ENCODE measurements at places on chromosomes 3 and 15. TPM values are rescaled to one million over a fixed set of nuclear protein-coding genes. Genes with fewer than 3 reads are reported as not detected.

- DNase-seq = no peak
Measured at GRCh38 chr3:44130249-44130648, 111.4 kb upstream of the TOPAZ1 start.

- no peak for DNase-seq
Measured at GRCh38 chr3:45914362-45915058, 28.2 kb downstream of the CCR9 start.

GRCh38 chr15:36938131-36938530 is 162.2 kb downstream of the MEIS2 start:
- no peak for DNase-seq

DNA sequence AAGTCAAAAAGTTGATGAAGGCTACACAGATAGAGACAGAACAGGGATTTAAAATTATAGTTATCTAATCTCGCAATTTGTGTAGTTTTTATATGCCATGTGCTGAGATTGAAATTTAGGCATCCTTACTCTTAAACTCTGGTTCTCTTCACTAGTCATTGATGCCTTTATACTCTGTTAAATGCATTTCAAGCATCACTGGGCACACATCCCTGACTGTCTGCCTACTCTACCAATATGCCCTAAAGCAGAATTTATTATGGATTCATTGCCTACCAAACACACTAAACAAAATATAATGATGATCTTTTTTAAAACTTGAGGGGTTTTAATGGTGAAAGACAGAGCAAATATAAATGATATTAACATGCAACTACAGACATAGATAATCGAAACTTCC is 10.3 kb upstream of the ALCAM start:
- no peak for DNase-seq

DNA sequence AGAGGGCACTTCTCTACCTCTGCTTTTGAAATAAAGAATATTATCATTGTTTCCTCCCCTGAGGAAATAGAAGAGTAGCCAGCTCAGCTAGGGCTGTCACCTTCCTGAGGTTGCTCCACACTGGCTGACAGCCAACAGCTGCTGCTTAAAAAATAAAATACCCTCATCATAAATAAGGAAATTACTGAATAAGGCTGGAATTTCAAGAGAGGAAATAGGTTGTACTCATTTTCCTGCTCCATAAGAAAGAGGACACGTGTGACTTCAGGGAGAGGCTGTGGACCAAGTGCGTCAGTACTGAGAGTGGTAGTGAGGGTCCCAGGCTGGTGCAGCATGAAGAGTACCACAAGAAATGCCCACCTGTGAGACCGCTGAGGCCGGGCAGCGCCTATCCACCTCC is 8.1 kb upstream of the C2CD4B start:
- DNase-seq = no peak

GRCh38 chr3:123236902-123237301 is 35.2 kb downstream of the SEC22A start:
- DNase-seq = no peak

- DNase-seq = no peak
Measured at GRCh38 chr15:87660251-87661129, 596.0 kb downstream of the NTRK3 start.

GRCh38 chr3:177690306-177690705 is 493.0 kb upstream of the TBL1XR1 start:
- no peak for DNase-seq

DNA sequence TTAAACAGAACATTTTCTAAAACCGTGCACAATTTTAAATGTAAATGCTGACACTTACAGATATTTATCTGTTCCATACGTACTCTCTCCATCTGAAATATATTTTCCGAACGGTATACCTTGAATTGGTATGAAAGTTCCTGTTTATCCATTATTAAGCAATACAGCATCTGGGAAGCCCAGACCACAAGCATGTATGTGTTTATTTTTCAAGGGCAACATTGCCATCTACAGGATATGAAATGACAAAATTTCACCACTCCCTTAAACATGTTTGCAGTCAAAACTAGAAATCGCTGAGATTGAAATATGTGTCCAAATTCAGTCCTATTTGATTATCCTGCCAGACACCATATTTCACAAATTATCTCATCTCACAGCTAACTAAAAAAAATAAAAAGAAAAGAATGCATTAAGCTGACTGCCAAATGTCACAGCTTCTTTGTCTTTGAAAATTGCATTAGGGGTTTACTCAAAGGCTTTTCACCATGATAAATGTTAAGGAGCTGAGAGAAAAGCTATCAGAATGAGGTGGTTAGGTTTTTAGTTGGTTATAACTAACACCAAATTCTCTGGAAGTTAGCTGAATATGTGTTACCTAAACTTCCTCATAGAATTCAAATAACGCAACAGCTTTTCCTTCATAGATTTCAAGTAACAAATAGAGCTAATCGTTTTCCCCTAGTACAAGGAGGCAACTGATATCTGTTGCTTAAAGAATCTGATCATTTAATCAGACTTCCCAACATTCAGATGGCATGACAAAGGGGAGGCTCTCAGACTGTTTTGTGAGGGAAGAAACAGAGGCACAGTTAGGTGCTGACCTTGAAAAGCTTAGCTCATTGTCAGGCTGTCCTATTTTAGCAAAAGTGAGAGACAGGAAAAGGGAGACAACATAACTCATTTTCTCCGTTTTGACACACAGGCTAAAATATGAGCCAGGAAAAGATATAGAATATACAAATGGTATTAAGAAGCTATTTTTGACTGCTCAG is 533.1 kb downstream of the TBL1XR1 start:
- no peak for DNase-seq

DNA sequence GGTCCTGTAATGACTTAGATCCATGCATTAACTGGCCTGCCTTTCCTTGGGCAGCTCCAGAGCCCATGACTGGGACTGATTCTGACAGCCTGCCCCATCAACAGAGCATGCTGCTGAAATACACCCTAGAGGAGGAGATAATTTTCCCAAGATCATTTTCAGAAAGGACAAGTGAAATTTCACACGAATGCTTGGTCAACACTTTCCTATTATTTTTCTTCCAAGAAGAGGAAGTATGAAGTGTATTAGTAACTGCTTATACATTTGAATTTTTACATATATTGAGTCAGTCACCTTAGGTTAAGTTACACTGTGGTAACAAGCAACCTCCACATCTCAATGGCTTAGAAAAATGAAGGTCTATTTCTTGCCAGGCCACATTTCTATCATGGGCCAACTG is 9.7 kb upstream of the NMNAT3 start:
- DNase-seq = no peak

- DNase-seq = peak; percentile 64
Measured at GRCh38 chr3:184757022-184757651, 45.3 kb upstream of the MAGEF1 start.

The PLIN1 gene
- 1.0 TPM for polyA plus RNA-seq

DNA sequence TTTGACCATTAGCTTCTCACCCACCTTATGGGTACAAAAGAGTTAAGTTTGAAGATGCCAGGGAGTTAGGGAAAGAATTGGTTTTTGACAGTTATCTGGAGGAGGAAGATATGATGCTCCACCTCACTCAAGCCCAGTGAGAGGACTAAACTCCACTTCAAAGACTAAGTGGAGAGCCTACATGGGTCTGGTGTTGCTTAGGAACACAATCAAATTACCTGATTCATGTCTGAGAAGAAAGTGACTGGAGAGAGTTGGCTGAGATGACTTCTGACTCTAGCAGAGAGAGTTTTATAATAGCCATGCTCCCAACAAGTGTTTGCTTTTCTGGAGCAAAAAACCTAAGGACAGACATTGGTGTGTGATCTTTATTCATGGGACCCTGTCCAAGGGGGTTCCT is 43.3 kb downstream of the SUCNR1 start:
- no peak for DNase-seq

DNA sequence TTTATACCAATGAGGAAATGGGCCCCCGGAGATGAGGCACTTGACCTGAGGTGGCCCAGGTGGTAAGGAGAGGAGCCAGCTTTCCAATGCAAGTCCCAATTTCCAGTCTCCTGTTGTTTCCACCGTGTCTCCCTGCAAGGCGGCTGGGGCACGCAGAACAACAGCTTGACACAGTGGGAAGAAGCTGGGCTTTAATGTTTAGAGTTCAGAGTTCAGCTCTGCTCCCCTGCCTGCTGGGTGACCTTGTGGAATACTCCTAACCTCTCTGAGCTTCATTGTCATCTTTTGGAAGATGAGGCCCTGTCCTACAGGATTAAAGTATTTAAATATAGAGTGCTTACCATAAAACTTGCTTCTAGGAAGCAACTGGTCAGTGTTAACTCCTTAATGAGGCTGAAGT is 80.3 kb downstream of the SMAD3 start:
- no peak for DNase-seq

GRCh38 chr3:32403663-32404062 is 12.0 kb downstream of the CMTM7 start:
- no peak for DNase-seq

DNA sequence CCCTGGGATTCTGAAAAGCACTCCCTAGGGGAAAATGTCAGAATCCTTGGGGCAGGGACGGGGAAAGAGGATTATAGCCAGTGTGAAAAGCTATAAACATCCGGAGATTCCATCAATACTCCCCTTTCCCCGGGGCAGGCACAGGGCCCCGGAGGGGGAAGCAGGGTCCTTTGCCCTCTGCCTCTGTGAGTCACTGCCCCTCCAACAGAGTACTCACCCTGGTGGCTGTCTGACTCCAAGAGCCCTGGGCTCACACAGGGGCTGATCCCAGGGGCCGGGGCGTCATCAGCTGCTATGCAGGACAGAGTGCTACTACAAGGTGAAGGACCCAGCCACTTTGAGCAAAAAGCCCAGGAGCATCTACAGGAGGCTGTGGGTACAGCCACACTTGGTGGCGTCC is 133.0 kb upstream of the PRR20G start:
- DNase-seq = no peak

- no peak for DNase-seq
Measured at GRCh38 chr3:177041021-177041729, 156.1 kb downstream of the TBL1XR1 start.

- no peak for DNase-seq
Measured at GRCh38 chr3:5296362-5296761, 108.9 kb downstream of the EDEM1 start.

- DNase-seq = no peak
Measured at GRCh38 chr3:32469151-32469874, 33.3 kb downstream of the CMTM6 start.

The GP9 gene
- polyA plus RNA-seq = 1.9 TPM

GRCh38 chr15:48052946-48053345 is 67.8 kb upstream of the SLC24A5 start:
- DNase-seq = no peak

DNA sequence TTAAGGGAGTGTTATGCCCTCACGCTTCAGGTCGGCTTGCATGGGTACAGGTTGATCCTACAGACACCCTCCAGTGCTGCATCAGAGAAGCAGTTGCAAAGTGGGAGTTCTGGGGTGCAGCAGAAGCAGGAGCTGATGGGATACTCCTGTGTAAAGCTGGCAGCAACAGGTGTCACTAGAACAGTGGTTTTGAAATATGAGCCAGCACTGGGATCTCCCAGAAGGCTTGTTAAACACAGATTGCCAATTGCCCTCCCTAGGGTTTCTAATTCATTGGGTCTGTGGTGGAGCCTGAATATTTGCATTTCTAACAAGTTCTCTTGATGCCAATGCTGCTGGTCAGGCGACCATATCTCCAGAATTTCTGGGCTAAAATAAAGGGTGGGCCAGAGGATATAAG is 350.4 kb downstream of the CLSTN2 start:
- DNase-seq = no peak

- DNase-seq = no peak
Measured at GRCh38 chr3:54736459-54736858, 191.4 kb downstream of the LRTM1 start.

DNA sequence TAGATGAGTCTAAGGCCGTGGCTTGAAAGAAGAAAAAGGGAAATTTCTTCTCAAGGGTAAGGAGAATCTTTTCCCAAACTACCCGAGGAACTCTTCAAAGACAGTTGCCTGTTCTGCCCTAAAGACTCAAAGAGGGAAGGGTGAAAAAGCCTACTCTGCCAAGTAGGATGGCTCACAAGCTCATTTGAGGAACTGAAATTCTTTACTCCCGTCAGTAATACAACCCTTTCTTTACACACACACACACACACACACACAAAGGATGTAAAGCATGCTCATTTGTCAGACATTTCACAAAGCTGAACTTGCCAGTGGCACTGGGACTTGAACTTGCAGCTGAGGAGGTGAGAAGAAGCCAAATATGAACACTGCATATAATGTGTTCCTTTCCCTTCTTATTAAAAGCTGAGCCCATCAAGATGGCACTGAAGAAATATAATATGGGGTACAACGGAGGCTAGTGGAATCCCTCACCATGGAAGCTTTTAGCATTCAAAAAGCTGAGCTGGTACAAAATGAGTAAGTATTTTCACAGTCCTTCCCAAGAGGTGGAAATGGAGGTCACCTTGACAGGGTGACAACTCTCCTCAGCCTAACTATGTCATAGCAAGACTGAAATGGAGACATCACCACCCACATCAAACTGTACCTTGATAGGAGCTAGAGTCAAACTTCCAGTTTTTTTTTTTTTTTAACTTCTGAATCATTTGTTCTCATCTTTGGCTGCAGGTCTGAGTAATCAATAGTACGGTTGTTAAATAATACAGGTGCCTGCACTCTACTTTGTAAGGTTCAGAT is 57.6 kb downstream of the TAFA4 start:
- DNase-seq = no peak

The DLL4 gene
- polyA plus RNA-seq = 18.6 TPM

- DNase-seq = no peak
Measured at GRCh38 chr3:125110016-125110875, 54.4 kb upstream of the HEG1 start.

DNA sequence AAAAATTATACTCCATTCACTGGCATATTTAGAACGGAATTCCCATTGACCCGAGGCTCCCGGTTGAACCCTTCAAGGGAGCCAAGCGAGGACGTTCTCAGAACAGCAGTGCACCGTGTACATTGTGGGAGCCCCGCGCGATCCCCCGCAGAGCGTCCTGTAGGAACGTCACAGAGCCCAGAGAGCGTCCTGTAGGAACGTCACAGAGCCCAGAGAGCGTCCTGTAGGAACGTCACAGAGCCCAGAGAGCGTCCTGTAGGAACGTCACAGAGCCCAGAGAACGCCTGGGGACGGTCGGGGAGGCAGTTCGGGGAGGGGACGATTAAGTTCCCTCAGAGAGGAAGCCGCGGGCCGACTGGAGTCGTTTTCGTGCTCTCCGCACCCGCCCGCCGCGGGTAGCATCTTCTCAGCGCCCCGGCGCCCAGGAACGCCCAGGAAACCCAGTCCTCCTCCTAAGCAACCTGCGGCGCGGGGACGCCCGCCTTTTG is 506 bp upstream of the ATP1B3 start:
- DNase-seq = peak; percentile 79

The FOXL2NB gene
- polyA plus RNA-seq = 0.21 TPM

The PIK3CA gene
- polyA plus RNA-seq = 27.3 TPM

The LRRC31 gene
- polyA plus RNA-seq = not detected

DNA sequence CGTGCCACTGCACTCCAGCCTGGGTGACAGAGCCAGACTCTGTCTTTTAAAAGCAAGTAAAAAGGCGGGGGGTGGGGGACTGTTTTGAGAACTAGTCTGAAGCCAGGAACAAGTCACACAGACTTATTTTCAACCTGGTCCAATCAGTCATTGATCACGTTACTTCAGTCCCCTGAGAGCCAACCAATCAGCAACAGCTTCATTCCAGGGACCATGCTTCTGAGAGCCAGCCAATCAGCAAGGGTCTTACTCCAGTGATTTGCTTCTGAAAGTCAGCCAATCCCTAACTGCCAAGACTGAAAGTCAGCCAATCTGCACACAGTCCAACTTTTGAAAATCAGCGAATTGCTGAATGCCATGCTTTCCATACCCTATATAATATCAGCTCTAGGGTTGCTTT is 48.6 kb upstream of the C15orf39 start:
- no peak for DNase-seq

All from left lung (tissue), 14 donors.